Frontal cortex (tissue), 4 donors: ENCODE measurements at places on chromosomes 12 and 14. TPM values are rescaled to one million over a fixed set of nuclear protein-coding genes. Genes with fewer than 3 reads are reported as not detected.

GRCh38 chr12:124279315-124279714 is 15.6 kb upstream of the RFLNA start:
- no peak for DNase-seq

The GLS2 gene
- 4.1 TPM for total RNA-seq

- DNase-seq = peak; percentile 58
Observed at GRCh38 chr14:24710403-24711112, 76.6 kb upstream of the GZMB start.

DNA sequence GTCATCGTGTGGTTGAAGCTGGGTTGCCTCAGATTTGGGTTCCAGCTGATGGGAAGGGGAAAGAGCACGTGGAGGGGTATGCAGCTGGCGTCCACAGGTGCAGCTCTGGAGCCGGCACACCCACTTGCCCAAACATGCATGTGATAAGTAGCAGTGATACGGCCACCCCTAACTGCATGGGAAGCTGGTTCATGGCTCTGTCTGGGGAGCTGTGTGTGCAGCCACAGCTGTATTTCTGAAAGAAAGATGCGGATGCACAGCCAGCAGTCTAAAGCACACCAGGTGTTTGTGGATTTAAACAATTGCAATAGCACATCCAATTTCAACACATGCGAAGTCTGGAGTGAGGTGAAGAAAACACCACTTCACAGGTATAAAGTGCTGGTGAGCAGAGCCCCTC is 181.4 kb downstream of the EFCAB11 start:
- no peak for DNase-seq

DNA sequence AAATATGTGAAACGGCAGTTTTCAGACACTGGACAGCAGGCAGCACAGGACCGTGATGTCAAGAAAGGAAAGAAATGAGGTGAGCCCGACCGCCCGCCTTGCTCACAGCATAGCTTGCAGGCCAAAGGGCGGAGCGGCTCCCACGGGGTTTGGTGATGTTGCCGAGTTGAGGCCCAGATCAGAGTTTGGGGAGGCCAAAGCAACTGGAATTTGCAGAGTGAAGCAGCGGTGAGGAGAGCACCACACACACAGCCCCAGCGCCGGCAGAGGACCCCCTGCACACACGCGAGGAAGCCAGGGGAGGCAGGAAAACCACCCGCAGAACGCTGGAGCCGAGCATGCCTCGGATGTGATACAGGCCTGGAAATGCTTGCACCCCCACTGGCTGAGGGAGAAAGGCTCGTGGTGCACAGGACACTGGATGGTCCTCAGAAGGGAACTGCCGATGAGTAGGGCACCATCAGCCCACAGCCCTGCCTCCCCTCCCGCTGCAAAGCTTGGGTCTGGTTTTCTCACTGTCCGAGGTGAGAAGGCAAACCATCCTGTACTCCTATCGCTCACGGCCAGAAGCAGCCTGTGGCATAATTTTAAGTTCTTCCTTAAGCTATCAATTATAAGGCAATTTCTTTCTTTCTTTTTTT is 25.7 kb upstream of the PLD4 start:
- no peak for DNase-seq

DNA sequence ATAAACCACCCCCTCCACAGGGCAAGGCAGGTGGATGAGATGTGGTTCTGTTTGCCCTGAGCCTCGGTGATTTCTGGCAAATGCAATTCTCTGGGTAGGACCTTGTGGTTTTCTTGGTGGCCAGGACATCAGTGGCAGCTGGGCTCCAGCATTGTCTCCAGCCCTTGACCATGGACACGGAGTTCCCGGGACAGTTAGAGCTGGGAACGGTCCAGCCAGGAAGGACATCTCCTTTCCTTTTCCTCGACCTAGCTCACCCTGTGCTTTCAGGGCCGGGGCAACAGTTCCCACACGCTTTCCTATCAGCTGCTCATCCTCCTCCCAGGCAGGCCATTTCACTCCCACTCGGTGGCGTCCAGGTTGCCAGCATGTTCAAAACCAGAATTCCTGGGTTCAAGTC is 9.2 kb downstream of the SERPINA4 start:
- no peak for DNase-seq

The GARIN6 gene
- total RNA-seq = not detected

The STON2 gene
- total RNA-seq = 19.2 TPM

- DNase-seq = no peak
Observed at GRCh38 chr14:75070383-75070782, 942 bp downstream of the ZC2HC1C start.

DNA sequence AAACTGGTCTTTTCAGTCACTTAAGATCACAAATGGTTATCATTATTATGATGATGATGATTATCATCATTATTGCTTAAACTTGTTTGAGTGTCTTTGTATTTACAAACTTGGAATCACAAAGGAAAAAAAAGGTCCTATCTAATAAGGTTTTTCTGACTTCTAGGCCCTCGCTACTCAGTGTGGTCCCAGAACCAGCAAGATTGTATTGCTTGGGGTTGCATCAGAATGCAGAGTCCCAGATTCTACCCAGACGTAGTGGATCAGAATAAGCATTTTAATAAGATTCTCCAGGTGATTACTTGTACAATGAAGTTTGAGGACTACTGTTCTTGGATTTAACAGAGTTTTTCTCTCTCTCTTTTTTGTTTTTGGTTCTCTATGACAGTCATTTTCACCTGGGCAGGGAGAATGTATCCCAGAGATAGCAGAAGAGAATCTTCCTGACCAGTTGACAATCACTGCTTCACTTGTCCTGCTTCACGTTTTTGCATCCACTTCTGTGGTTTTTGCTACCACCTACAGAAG is 29.3 kb upstream of the PPP1R12A start:
- no peak for DNase-seq

The RNFT2 gene
- 45.2 TPM for total RNA-seq

DNA sequence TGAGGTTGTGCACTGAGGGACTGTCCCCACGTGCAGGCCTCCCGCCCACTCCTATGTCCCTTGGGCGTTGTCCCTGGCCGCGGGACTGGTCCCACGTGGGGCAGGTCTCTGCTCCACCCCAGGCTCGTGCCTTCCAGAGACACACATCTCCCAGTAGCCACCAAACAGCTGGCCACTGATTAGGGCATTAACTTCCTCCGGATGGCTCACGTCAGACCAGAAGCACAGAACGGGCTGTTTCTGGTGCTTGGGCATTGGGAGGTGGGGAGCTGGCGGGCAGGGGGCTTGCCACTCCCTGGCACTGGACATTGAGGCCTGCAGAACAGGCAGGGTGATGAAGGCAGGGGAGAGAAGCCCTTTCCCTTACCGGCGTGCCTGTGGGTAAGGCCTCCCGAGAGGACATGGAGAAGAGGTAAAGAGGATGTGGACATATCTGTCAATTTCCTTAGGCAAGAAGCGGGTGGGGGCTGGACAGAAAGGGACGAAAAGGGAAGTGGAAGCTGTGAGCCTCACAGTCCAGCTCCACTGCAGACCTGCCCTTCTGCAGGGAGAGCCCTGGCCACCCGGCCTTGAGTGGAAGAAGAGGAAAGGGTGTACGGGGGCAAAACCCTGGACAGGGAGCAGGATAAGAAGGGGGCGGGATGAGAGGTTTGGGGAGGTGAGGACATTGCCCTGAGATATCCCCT is 101.2 kb downstream of the NINJ2 start:
- no peak for DNase-seq

The TIGAR gene
- total RNA-seq = 4.1 TPM

GRCh38 chr12:23887055-23887835 is 62.2 kb downstream of the SOX5 start:
- DNase-seq = no peak

The SYNDIG1L gene
- 6.9 TPM for total RNA-seq

GRCh38 chr14:85454226-85454813 is 75.6 kb upstream of the FLRT2 start:
- DNase-seq = no peak

GRCh38 chr12:67468549-67469245 is 179.8 kb upstream of the DYRK2 start:
- no peak for DNase-seq

GRCh38 chr14:96486705-96487104 is 15.5 kb upstream of the PAPOLA start:
- no peak for DNase-seq

GRCh38 chr12:14043776-14044175 is 62.4 kb upstream of the GRIN2B start:
- DNase-seq = no peak

- no peak for DNase-seq
Observed at GRCh38 chr14:76781648-76782051, 20.4 kb downstream of the VASH1 start.

DNA sequence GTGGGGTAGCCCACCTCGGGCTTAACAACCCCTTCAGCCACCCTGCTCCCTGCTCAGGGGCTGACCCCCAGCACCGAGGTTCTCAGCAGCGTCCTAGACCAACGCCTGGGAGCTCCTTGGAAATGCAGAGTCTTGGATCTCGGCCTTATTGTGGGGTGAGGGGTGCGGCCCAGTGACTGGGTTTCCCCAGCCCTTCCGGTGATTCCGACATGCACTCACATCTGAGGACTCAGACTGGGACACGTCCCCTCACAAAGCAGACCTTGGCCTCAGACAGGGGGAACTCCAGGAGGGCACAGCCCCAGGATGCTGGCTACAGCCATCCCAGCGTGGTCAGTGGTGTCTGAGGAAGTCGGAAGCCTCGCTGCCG is 117.7 kb downstream of the RFLNA start:
- DNase-seq = no peak

GRCh38 chr12:120972870-120973543 is 5.3 kb upstream of the HNF1A start:
- DNase-seq = no peak

The ALDH2 gene
- 24.1 TPM for total RNA-seq

The SLCO1B1 gene
- total RNA-seq = not detected

The CCDC38 gene
- total RNA-seq = not detected

GRCh38 chr12:72203764-72204335 is 68.3 kb upstream of the TRHDE start:
- DNase-seq = no peak

GRCh38 chr12:53224061-53224896 is 7.7 kb downstream of the RARG start:
- no peak for DNase-seq

DNA sequence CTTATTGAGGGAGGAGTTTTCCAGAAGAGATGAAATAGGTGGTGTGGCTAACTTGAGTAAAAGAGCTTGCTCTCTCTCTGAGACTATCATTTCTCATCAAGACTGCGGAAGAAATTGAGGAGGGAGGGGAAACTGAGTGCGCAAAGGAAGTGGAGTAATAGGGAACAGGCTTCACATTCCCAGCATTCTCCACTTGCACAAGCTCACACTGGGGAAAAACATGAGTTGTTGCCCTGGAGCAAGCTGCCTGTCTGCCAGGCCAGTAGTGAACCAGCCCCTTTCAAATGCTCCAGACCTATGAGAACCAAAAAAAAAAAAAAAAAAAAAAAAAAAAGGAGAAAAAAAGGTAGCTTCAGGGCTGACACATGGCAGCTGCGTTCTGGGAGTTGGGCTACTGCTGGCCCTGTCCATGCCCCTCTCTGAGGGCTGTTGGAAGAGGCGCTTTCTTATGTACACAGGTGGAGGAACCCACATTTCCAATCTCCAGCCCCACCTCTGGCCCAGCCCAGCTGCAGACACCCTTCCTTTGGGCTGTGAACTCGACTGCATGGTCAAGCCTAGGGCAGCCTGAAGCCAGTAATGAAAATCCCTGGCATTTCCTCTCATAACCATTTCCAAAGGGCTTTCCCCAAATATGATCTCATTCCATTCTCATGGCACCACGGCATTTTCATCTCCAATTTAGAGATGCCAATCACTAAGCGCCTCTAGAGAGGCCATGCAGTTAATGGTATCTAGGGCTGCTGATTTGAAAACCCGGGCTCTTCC is 32.5 kb upstream of the EMP1 start:
- DNase-seq = no peak

DNA sequence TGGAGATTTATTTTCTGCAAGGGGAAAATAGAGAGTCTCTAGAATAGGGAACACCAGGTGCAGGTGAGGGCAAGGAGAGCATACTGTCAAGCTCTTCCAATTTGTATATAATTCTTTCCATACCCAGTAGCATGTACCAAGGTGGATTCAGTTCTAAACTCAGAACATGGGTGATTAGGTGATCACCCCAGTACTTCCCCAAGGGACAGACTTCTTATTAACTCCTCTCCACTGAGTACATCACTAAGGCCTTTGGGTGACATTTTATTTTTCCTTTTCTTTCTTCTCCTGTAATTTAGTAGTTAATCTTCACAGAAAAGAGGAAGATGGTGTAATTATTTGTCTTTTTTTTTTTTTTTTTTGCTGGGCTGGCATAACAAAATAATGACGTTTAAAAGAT is 54.2 kb downstream of the DIP2B start:
- DNase-seq = no peak

DNA sequence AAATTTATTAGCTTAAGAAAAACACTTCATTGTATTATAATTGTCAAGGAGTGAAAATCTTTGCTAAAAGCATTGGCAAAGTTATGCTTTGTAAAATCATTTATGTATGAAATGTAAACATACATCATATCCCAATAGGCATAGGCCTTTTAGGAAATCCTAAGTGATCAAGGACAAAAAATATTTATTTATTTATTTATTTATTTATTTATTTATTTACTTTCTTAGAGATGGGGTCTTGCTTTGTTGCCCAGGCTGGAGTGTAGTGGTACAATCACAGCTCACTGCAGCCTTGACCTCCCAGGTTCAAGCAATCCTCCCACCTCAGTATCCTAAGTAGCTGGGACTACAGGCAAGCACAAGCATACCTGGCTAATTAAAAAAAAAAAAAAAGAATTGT is 32.0 kb upstream of the DLGAP5 start:
- DNase-seq = no peak

The LRP1-AS gene
- not detected for total RNA-seq

The ARHGAP9 gene
- total RNA-seq = 1.2 TPM

The LRTM2 gene
- total RNA-seq = 1.6 TPM

The SLC7A8 gene
- total RNA-seq = 4.1 TPM
